Daoy (cell line): ENCODE measurements at places on chromosomes 7 and 10. TPM values are rescaled to one million over a fixed set of nuclear protein-coding genes. Genes with fewer than 3 reads are reported as not detected.

Gene MYH16
- total RNA-seq = 0.51 TPM in 1 of 2 replicates, not detected in the other

- DNase-seq = peak; percentile 91
These were observed 61.0 kb downstream of the NRP1 start for GRCh38 chr10:33273295-33274002.

- DNase-seq = peak; percentile 72
These were observed 288.9 kb downstream of the PARD3 start for GRCh38 chr10:34526186-34526585.

Gene LRIT1
- not detected in 2 replicates for total RNA-seq

GRCh38 chr10:76428551-76429367 lies 997.3 kb downstream of the LRMDA start:
- peak; percentile 39 for DNase-seq

DNA sequence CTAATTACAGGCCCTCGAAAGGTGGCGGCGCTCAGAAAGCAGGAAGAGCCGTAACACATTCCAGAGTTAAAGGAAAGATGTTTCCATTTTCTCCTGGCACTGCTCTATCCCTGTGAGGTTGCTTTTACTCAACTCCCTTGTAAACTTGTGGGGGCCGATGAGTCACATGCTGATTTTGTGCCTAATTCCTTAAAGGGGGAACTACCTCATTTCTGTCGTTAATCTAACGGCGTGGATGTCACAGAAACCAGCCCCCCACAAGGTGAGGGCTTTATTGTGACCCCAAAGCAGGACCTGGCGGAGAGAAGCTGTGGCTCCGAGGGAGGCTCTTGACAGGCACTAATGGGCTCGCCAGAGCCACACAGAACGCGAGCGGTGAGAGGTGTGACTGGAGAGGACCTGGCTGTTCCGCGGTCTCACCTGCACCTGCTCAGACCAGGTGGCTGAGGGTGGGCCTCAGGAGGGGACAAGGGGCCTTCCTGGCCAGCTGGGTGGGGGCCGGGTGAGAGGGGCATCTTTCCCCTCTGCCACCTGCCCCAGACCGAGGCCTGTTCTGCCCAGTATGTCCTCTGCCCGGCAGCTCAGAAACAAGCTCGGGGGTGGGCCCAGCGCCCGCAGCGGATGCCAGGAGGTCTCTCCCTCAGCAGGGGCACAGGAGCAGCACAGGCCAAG lies 50.9 kb downstream of the CALML3 start:
- DNase-seq = peak; percentile 65

Gene CTAGE8
- 0.09 and 0.23 TPM in 2 replicates for total RNA-seq

Gene PTN
- total RNA-seq = 16.4 and 19.5 TPM in 2 replicates

Gene BAMBI
- 31.5 and 39.2 TPM in 2 replicates for total RNA-seq

Gene COL13A1
- total RNA-seq = 13.0 and 19.5 TPM in 2 replicates

DNA sequence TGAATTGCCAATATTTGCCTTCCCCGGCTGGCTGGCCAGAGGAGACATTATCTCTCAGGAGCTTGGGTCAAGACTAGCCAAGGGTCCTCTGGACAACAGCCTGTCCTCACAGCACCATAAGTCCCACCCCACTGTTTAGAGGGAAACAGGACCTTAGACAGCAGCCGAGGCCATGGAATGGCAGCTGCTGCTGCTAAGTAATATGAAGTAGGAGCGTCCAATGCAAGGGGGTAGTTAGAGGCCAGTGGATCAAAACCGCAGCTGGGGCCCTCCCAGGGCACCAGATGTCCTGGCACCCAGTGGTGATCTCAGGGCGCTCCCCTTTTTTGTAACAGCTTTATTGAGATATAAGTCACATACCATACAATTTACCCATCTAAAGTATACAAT lies 12.9 kb upstream of the KCP start:
- DNase-seq = peak; percentile 2

DNA sequence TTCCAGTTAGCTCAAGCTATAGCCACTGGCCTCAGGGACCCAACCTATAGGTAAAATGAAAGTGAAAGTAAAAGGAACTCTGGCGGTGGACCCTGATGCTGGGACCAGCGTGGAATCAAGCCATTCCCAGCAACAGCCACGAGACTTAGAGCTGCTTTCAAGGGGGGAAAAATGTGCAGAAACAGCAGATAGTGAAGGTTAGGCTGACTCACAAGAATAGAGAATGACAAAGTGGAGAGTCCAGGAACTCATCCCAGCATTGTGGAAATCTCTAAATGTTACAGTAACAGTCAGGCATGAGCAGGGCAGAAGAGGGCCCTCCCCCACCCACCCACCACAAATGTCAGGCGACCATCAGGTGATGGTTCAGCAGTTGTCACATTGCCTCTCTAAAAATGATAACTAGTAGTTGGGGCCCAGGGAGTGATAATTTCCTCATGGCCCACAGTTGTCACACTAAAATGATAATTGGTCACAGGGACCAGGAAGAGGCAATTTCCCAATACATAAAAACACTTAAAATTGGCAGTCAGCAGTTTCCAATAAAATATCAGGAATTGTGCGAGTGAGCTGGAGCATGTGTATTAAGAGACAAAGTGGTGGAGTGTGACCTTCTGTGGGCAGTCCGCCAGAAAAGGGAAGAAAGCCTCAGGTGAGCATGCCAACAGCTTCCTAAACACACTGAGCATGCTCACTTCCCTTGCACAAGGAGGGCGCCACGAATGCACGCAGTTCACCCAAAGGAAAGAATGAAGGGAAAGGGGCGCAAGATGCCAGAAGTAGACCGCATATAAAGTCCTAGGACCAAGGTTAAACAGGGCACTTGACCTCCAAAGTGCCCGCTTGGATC lies 129.8 kb upstream of the PPP1R3A start:
- DNase-seq = peak; percentile 77

DNA sequence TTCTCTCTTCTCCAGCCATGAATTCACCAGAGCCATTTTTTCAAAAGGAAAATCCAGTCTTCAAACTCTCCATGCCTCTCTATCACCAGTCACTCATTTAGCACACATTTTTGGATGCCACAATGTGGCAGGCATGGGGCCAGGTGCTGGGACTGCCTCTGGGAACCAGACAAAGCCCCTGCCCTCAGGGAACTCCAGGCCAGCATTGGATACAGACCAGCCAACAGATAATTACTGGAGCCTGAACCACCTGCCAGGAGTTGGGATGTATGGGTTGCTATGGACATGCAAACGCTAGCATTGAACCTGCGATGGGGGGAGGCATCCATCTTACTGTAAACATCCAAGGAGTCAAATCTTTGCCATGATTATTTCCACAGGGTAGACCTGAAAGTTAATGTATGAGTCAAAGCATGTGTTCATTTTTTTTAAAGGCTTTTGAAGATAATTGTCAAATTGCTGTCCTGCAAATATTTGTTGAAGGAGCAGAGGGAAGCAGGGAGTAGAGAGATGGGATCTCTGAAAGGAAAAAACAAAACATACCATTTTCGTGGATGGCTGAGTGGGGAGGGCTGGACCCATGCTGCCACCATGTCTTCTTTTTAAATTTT lies 43.2 kb downstream of the SRRM3 start:
- DNase-seq = no peak

DNA sequence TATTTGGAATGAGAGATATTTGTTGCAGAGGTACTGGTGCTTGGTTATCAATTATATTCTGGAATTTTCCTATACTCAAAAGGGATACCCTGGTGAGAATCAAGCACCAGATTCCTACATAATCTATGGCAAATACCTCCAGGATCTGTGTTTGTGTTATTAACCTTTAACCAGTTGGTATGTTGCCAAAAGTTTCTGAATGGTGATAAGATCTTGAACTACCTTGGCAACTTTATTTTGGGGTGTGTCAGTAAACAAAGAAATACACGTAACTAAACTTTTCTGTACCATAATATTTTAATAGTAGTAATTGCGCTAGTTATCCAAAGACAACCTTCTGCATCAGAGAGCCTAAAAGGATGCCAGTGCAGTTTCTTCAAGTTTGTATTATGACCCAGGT lies 13.4 kb downstream of the SCIN start:
- DNase-seq = no peak

DNA sequence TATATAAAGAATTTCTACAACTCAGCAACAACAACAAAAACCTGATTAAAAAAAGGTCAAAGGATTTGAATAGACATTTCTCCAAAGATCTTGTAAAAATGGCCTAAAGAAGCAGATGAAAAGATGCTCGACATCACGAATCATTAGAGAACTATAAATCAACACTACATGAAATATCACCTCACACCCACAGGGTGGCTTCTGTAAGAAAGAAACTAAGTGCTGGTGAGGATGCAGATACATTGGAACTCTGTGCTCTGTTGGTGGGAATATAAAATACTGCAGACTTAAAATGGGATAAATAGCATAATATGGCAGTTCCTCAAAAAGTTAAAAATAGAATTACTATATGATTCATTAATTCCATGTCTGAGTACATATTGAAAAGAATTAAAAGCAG lies 38.3 kb upstream of the CDCA7L start:
- no peak for DNase-seq

- DNase-seq = no peak
These were observed 41.3 kb downstream of the SLC16A12 start for GRCh38 chr10:89494068-89494467.

GRCh38 chr7:55165176-55165861 lies 146.5 kb downstream of the EGFR start:
- no peak for DNase-seq

DNA sequence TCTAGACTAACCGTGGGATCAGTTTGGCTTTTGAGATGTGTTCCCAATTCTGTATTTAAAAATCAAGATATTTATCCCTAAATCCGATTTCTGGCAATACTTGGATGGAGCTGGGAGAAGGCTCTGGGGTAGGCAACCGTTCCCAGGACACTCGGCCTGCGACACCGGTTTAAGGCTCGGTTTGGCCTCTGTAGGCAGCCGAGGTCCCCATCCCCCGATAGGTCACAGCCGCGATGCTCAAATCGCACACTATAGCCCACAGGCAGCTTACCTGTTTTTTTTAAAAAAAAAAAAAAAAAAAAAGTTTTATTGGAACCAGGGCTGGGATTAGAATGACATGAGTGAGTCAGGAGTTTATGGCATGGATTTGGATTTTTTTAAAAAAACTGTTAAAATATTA lies 729 bp upstream of the TAF3 start:
- no peak for DNase-seq

Gene ADGRA1
- not detected in 2 replicates for total RNA-seq

GRCh38 chr10:62248465-62248864 lies 20.2 kb downstream of the RTKN2 start:
- no peak for DNase-seq

Gene MACROH2A2
- 33.7 and 39.0 TPM in 2 replicates for total RNA-seq

Gene CHST12
- 6.3 and 7.6 TPM in 2 replicates for total RNA-seq

DNA sequence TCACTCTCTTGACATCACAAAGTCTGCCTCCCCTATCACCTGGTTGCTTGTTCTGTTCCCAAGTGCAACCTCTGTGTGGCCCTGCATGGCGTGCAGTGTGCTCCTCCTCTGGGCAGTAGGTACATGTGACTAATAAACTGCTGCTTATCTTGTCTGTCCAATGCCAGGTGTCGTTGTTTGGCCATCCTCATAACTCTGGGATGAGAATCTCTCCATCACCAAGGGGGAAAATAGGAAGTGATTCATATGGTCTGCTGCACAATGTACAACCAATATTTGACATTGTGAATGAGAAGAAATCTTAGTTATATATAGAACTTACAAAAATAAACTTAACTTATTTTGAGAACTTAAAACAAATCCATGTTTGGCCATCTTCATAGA lies 135.2 kb downstream of the INHBA start:
- DNase-seq = peak; percentile 50

Gene CFAP58
- 0.06 TPM in 2 replicates for total RNA-seq

Gene LLCFC1
- not detected in 2 replicates for total RNA-seq
